ENCODE measurements at places on chromosomes 12 and 14.

DNA sequence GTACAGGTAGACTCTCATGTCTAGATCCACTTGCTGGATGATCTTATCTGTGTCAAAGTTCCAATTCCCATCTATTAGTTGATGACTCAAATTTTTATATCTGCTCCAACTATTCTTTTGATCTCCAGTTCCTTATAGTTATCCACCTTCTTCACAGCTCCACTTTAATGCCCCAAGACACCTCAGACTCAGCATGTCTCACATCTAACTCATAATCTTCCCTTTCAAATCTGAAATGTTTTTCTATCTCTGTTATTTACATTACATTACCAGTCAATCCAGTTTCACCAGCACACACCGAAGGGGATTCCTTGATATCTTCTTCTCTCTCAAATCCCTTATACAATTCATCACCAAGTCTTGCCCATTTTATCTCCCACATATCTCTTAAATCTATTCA lies 3.7 kb upstream of the METAP2 start:
- no peak for DNase-seq

DNA sequence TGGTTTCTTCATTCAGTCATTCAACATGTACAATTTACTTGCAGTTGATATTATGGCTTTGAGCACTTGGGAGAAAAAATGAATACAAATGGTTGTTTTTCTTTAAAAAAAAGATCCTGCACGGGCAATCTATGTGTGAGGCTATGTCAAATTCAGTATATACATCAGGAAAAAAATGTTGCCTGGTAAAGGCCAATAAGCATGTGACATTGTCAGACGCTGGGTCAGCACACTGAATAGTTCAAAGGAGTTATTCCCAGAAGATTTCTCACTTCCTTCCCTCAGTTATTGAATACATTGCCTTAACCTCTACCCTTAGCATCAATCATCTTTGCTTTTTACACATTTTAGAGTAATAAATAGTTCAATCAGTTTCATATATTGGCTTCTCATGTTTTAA lies 319.2 kb downstream of the NUAK1 start:
- no peak for DNase-seq

DNA sequence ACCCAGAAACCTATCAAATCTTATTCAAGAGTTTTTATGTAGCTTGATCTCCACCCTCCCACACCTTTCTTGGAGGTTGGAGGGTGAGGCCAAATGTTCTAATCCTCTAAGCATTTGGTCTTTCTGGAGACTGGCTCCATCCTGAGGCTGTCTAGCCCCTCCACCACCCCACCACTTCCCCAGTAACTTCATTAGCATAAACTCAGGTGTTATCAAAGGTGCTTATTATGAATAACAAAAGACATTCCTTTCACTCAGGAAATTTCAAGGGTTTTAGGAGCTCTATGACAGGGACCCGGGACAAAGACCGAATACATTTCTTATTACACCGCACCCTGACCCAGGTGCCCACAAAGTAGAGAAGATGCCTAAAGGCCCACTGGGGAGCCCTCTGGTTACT lies 2.8 kb upstream of the TMEM229B start:
- no peak for DNase-seq

GRCh38 chr14:101030586-101030985 lies 127.1 kb upstream of the RTL1 start:
- no peak for DNase-seq

DNA sequence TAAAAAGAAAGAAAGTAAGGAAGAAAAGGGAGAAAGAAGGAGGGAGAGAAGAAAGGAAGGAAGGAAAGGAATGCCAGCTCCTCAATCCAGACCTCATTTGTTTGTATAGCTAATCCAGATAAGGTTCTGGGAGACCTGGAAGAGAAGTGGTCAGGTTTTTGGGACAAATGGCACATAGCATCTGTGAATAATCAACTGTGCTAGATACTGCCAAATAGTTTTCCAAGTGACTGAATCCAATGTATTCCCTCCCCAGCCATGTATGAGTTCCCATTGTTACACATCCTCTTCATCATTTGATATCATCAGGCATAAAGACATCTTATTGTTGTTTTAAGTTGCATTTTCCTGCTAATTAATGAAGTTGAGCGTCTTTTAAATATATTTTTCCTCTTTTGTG lies 18.6 kb upstream of the PTGR2 start:
- DNase-seq = no peak
